ENCODE measurements at places on chromosomes 12 and 14.

GRCh38 chr14:105865904-105866840 is 339.8 kb downstream of the TMEM121 start:
- H3K27ac ChIP-seq: no peak overlapping the region
- no peaks in the 10 kb centered on the region for H3K36me3 ChIP-seq
- no peaks in the 10 kb centered on the region for H3K27me3 ChIP-seq
- H3K4me3 ChIP-seq: no peak overlapping the region
- no peak for DNase-seq

DNA sequence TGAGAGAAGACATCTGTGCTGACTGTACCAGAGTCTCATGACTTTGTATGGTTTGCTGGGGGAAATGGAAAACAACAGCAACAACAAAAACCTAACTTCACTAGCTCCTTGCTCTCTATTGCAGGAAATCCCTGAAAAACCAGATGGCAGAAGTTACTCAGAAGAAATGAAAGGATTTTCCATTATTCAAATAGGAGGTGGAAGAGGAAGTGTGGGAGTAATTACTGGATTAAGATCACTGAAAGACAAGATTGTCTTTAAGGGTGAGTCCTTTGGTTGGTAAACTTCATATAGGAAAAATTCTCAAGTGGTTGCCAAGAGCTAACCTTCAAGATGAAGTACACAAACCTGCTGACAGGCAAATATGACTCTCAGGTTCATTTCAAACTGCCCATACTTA is 391.9 kb upstream of the ATP2B1 start:
- no peak overlapping the region for H3K4me3 ChIP-seq
- peaks cover 2% of the 10 kb centered on the region for H3K27me3 ChIP-seq
- no peaks in the 10 kb centered on the region for H3K36me3 ChIP-seq
- H3K4me1 ChIP-seq: peaks cover 16% of the 10 kb centered on the region
- H3K27ac ChIP-seq: no peak overlapping the region

DNA sequence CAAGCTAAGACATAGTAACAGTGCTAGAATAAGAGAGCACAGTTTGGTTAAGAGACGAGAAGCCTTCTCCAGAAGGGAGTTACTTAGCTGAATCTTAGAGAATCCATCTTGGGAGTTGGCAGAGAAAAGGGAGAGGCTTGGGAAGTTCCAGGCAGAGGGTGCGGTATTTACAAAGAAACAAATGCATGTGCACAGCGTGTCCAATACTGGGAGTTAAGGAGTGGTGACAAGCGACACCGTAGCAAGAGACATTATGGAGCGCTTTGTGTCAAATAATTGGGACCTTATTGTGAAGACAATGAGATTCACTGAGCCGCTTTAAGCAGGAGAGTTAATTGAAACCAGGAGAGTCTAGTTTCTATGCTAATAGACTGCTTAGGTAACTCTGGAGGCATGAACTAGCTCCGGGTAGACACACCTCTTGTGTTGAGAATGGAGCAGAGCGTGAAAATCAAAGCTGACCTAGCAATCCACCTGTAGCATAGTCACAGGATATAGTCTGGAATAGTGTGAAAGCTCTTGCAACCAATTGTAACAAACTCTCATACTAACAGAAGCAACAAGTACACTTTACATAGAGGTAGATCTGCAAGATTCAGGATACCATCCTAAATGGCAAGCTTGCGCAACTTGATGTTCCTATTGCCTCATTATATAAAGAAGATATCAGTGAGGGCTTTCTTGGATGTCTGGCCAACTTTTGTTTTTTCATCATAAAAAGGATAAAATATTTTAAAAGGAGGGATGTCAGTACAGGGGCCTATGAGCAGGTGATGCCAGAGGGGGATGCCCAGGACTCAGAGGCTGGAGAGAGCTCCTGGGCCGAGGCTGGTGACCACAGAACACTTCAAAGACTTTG is 5.3 kb downstream of the ALDH1L2 start:
- no peak for DNase-seq
- H3K4me3 ChIP-seq: no peak overlapping the region
- H3K4me1 ChIP-seq: peaks cover 5% of the 10 kb centered on the region
- no peaks in the 10 kb centered on the region for H3K36me3 ChIP-seq
- H3K27me3 ChIP-seq: peaks cover 15% of the 10 kb centered on the region

DNA sequence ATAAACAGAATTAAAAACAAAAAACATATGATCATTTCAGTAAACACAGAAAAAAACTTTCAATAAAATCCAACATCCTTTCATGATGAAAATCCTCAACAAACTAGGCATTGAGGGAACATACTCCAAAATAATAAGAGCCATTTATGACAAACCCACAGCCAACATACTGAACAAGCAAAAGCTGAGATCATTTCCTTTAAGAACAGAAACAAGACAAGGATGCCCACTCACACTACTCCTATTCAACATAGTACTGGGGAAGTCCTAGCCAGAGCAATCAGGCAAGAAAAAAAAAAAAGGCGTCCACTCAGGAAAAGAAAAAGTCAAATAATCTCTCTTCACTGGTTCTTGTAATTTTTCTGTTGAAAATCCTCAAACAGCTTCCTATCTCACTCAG is 30.1 kb downstream of the MRPL42 start:
- DNase-seq: no peak
- no peak overlapping the region for H3K4me3 ChIP-seq
- no peaks in the 10 kb centered on the region for H3K27me3 ChIP-seq
- peak overlapping the region; percentile 68 for H3K27ac ChIP-seq
- H3K36me3 ChIP-seq: peaks cover 17% of the 10 kb centered on the region

DNA sequence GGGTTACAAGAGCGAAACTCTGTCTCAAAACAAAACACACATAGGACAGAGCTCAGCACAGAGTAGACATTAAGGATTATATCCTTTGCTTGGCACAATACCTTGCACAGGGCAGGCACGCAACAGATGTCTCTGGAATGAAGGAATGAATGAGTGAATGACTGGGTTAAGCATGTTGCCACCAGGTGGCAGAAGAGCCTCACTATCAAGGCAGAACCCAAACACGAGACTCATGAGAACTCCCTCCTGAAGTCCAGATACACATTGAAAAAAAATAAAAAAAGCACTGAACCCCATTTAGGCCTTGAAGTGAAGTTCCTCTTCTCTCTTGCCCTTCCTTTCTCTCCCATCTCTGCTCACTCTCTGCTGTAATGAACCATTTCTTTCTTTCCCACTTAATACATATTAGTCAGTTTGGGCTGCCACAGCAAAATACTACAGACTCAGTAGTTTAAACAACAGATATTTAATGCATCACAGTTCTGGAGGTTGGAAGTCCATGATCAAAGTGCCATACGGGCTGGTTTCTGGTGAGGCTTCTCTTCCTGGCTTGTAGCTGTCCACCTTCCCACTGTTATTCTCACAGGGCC is 26.6 kb upstream of the LTA4H start:
- H3K27ac ChIP-seq: no peak overlapping the region
- H3K27me3 ChIP-seq: no peaks in the 10 kb centered on the region
- H3K36me3 ChIP-seq: no peaks in the 10 kb centered on the region
- DNase-seq: peak; percentile 88

DNA sequence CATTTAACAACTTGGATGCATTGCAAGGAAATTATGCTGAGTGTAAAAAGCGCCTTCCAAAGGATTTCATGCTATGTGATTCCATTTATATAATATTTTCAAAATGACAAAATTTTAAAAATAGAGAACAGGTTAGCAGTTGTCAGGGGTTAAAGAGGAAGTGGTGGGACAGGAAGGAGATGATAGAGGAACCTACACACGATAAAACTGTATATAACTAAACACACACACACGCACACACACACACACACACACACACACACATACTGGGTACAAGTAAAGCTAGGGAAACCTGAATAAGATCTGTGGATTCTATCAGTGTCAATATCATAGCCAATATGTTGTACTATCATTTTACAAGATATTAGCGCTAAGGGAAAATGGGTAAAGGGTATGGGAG is 17.2 kb downstream of the TTC9 start:
- H3K36me3 ChIP-seq: peaks cover 20% of the 10 kb centered on the region
- peak overlapping the region; percentile 62 for H3K4me3 ChIP-seq
- DNase-seq: peak; percentile 54
- peak overlapping the region; percentile 98 for H3K27ac ChIP-seq
- peaks cover 91% of the 10 kb centered on the region for H3K4me1 ChIP-seq

DNA sequence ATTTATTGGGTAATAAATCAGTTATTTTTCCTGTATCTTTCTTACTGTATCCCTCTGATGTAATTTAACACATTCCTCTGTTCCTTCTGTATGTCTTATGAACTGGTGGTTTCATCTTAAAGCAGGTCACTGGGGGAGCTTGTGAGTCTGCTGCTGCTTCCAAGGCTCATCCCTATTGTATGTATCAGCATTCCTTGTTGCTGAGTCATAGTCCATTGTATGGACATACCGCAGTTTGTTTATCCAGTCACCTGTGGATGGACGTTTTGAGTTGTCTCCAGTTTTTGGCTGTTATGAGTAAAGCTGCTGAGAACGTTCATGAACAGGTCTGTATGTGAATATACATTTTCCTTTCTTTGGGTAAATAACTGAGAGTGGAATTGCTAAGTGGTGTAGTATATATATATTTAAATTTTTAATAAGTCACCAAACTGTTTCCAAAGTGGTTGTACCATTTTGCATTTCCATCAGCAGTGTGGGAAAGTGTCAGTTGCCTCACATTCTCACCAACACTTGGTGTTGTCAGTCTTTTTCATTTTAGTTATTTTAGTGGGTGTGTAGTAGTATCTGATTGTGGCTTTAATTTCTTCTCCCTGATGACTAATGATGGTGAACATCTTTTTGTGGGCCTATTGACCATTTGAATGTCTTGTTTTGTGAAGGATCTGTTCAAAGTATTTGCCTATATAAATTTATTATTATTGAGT is 82.7 kb downstream of the BEGAIN start:
- H3K4me3 ChIP-seq: no peak overlapping the region
- no peak overlapping the region for H3K27ac ChIP-seq
- no peaks in the 10 kb centered on the region for H3K27me3 ChIP-seq
- H3K4me1 ChIP-seq: peaks cover 7% of the 10 kb centered on the region

- peaks cover 53% of the 10 kb centered on the region for H3K36me3 ChIP-seq
- H3K4me3 ChIP-seq: peak overlapping the region; percentile 40
- H3K27ac ChIP-seq: peak overlapping the region; percentile 80
- H3K27me3 ChIP-seq: no peaks in the 10 kb centered on the region
- DNase-seq: no peak
Measured at GRCh38 chr12:111412007-111412829, 6.5 kb downstream of the SH2B3 start.

DNA sequence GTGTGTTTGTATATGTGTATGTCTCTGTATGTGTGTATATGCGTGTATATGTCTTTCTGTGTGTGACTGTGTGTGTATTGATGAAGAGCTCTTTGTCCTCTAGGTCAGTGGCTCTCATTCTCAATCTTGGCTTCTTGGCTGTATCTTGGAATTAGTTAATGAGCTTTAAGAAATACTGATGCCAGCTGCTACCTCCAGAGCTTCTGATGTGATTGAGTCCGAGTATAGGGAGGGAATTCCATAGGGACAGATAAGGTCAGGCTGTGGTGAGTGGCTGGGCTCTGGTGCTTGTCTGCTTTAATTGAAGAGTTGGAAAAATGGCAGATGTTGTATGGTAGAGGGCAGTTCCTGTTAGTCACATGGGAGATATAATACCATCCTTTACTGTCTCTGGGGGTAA is 140.1 kb downstream of the C12orf75 start:
- H3K4me3 ChIP-seq: no peak overlapping the region
- no peak overlapping the region for H3K27ac ChIP-seq
- DNase-seq: no peak

GRCh38 chr12:47360771-47361388 is 281.1 kb upstream of the AMIGO2 start:
- H3K27ac ChIP-seq: peak overlapping the region; percentile 99
- H3K27me3 ChIP-seq: no peaks in the 10 kb centered on the region
- peaks cover 35% of the 10 kb centered on the region for H3K36me3 ChIP-seq
